ENCODE measurements at places on chromosomes 2 and 18. TPM values are rescaled to one million over a fixed set of nuclear protein-coding genes. Genes with fewer than 3 reads are reported as not detected.

The SERPINB13 gene
- not detected for total RNA-seq

The CCDC74B gene
- 17.0 TPM for total RNA-seq

The KIF1A gene
- 14.1 TPM for total RNA-seq

The MDH1B gene
- 4.7 TPM for total RNA-seq

The CFAP65 gene
- 0.07 TPM for total RNA-seq

The TCF7L1 gene
- 1.5 TPM for total RNA-seq

The ATP6V1B1 gene
- 3.0 TPM for total RNA-seq

The SFTPB gene
- total RNA-seq = not detected

The DNAJC5G gene
- total RNA-seq = 14.1 TPM

DNA sequence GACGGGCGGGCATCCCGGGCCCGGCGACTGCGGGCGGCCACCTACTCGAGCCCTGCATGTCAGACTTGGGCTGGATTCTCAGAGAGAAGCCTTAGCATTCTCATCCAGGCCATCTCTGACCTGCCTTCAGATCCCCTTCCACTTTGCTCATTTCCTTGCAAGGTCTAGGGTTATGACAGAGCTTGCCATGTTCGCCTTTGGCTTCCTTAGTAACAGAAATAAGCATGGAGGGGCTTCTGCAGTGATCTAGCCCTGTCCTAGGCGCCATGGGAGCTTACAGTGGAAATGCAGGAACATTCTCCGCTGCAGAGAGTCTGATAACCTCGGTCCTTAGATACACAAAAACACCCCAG lies 632 bp upstream of the ACVR1 start:
- H3K36me3 ChIP-seq = no peaks in the 10 kb centered on the region
- H3K27ac ChIP-seq = peak overlapping the region; percentile 73
- H3K4me1 ChIP-seq = peaks cover 18% of the 10 kb centered on the region
- H3K27me3 ChIP-seq = peaks cover 3% of the 10 kb centered on the region
- no peak for DNase-seq

DNA sequence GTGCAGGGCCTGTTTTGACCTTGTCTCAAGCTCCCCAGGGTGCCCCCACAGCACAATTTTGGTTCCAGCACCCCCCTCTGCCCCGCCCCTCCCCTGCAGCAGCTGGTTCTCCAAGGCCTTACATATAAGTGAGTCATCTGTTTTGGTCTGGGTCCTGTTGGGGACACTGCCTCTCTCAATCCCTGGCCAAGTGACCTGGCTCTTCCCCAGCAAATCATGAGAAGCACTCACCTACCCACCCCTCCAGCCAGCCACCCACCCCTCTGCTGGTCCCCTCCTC lies 90.5 kb downstream of the INHBB start:
- H3K27me3 ChIP-seq = peaks cover 88% of the 10 kb centered on the region
- H3K4me3 ChIP-seq = no peak overlapping the region
- H3K4me1 ChIP-seq = no peaks in the 10 kb centered on the region

DNA sequence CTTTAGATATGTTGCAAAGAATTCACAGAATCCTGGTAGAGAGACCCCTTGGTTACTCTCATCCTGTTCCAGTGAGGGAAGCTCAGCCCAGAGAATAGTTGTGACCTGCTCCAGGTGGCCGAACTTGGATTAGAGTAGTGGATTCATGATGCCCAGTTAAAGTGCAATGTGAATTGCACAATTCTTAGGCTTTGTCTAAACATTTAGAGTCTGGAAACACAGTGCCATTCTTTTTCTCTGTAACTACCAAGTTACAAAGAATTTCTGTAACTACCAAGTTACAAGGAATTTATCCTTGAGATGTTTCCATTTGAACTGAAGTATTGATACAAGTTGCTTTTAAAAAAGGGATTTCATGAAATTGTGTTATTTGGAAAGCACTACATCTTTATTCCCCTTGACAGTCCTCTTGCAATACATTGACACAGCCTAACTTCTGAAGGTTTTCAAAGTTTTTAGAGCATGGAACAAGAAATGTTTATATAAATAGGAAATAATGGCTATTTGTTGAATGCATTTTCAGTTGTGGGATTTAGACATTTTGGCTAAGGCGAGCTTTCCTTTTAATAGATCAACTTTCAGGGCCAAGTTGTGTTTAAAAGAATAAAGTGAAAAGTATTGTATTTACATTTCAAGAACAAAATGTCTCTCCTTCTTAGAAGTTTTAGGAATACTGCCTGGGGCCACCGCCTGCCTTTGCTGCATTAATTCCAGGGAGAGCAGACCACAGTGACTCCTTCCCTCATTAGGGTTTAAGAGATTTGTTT lies 315.0 kb downstream of the LPIN1 start:
- no peak for DNase-seq
- no peaks in the 10 kb centered on the region for H3K36me3 ChIP-seq
- no peaks in the 10 kb centered on the region for H3K27me3 ChIP-seq
- no peak overlapping the region for H3K27ac ChIP-seq
- H3K4me3 ChIP-seq = no peak overlapping the region
- H3K4me1 ChIP-seq = no peaks in the 10 kb centered on the region

- H3K4me1 ChIP-seq = no peaks in the 10 kb centered on the region
- peak; percentile 21 for DNase-seq
- H3K27ac ChIP-seq = no peak overlapping the region
- no peaks in the 10 kb centered on the region for H3K27me3 ChIP-seq
- no peaks in the 10 kb centered on the region for H3K36me3 ChIP-seq
These were observed 26.5 kb downstream of the RMP24 start for GRCh38 chr18:35998967-35999366.

- peak; percentile 32 for DNase-seq
- no peaks in the 10 kb centered on the region for H3K36me3 ChIP-seq
- peak within 1 kb of the TSS; percentile 51 for H3K4me3 ChIP-seq
- no peak within 1 kb of the TSS for H3K27ac ChIP-seq
- H3K27me3 ChIP-seq = peaks cover 39% of the 10 kb centered on the region
- H3K4me1 ChIP-seq = peaks cover 3% of the 10 kb centered on the region
These were observed at the start of gene LRP2 for GRCh38 chr2:169362118-169362893. TSS of gene LRP2 (minus strand) at chr2:169362534. CDS start at chr2:169362399, 135 bp downstream.

GRCh38 chr2:60439219-60439974 lies 114.1 kb downstream of the BCL11A start:
- no peak overlapping the region for H3K27ac ChIP-seq
- DNase-seq = peak; percentile 53
- H3K27me3 ChIP-seq = no peaks in the 10 kb centered on the region
- no peaks in the 10 kb centered on the region for H3K36me3 ChIP-seq
- no peak overlapping the region for H3K4me3 ChIP-seq
- peaks cover 30% of the 10 kb centered on the region for H3K4me1 ChIP-seq

- no peaks in the 10 kb centered on the region for H3K27me3 ChIP-seq
- no peak overlapping the region for H3K4me3 ChIP-seq
- H3K4me1 ChIP-seq = peaks cover 10% of the 10 kb centered on the region
- H3K36me3 ChIP-seq = peaks cover 24% of the 10 kb centered on the region
- no peak for DNase-seq
- no peak overlapping the region for H3K27ac ChIP-seq
These were observed 46.8 kb downstream of the EPG5 start for GRCh38 chr18:45920367-45920766.

- no peaks in the 10 kb centered on the region for H3K27me3 ChIP-seq
- no peak overlapping the region for H3K4me3 ChIP-seq
- H3K36me3 ChIP-seq = no peaks in the 10 kb centered on the region
- DNase-seq = no peak
These were observed 51.0 kb upstream of the FAM117B start for GRCh38 chr2:202583709-202584219.

GRCh38 chr2:159903443-159904126 lies 105.6 kb upstream of the CD302 start:
- peaks cover 69% of the 10 kb centered on the region for H3K27me3 ChIP-seq
- no peaks in the 10 kb centered on the region for H3K36me3 ChIP-seq
- no peak overlapping the region for H3K27ac ChIP-seq

DNA sequence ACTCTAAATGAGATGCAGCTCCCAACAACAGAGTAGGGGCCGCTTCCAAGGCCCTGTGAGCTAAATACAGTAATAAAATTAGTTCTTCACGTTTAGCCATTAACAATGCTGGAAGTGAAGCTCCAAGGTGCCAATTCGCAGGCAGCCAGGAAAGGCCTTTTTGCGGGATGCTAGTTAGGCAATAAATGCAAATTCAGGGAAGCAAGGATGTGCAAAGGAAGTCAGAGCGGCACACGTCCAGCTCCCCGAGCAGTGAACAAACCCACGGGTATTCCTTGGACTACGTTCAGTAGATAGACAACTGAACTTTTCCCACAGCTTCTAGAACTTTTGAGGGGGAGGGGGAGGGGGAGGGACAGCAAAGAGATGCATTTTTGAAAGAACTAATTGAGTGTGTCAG lies 6.9 kb downstream of the ZNF516 start:
- no peaks in the 10 kb centered on the region for H3K27me3 ChIP-seq
- no peak overlapping the region for H3K27ac ChIP-seq
- DNase-seq = peak; percentile 87
- H3K36me3 ChIP-seq = no peaks in the 10 kb centered on the region

DNA sequence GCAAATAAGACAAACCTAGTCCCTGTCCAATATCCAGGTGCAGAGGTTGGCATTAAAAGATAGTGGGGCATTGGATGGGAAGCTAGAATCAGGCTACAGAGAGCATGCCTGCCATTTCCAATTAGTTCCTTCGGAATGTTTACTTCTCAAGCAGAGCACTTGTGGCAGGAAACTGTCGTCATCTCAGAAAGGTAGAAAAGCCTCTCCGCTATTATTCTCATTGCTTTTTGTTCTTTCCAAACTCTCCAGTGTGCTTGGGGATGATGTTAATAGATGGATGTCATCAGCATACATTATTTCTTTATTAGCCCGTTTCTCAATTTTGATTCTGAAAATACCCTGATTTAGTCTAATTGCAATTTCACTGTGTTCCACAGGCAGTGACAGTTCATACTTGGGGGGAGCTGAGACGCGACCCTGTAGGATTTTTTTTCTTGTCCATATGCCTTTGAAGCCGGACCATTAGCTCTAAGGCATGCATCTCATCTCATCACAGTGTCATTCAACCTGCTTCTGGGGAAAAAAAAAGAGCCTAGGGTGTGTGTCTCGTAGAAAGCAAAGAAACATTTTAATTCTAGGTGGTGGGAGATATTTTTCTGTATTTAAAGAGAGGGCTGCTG lies 7.7 kb downstream of the ASB18 start:
- no peak for DNase-seq
- no peak overlapping the region for H3K27ac ChIP-seq
- H3K4me1 ChIP-seq = peaks cover 3% of the 10 kb centered on the region
- no peak overlapping the region for H3K4me3 ChIP-seq

- no peak overlapping the region for H3K27ac ChIP-seq
- H3K36me3 ChIP-seq = no peaks in the 10 kb centered on the region
- no peaks in the 10 kb centered on the region for H3K27me3 ChIP-seq
- no peak for DNase-seq
These were observed 385.2 kb downstream of the TNS1 start for GRCh38 chr2:217617616-217618022.

GRCh38 chr18:50158866-50159653 lies 35.9 kb downstream of the MYO5B start:
- no peak for DNase-seq
- H3K4me1 ChIP-seq = no peaks in the 10 kb centered on the region
- H3K36me3 ChIP-seq = no peaks in the 10 kb centered on the region
- H3K4me3 ChIP-seq = no peak overlapping the region
- H3K27ac ChIP-seq = no peak overlapping the region
- H3K27me3 ChIP-seq = no peaks in the 10 kb centered on the region

DNA sequence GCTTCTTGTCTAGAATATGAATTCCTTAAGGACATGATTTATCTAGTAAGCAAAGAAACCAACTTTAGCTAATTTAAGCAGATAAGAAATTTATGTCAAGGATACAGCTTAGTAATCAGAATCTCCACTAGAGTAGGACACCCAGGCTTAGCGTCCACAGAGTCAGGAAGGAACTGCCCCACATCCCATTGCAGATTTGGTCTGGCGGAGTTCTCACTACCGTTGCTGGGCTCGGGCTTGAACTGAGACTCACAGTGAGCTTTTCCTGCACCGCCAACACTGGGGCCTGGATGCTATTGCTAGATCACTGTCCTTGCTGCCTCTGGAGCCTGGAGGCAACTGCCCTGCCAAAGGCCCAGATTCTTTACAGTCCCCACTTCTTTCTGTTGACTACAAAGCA lies 68.1 kb downstream of the SMAD4 start:
- H3K27me3 ChIP-seq = no peaks in the 10 kb centered on the region
- no peaks in the 10 kb centered on the region for H3K36me3 ChIP-seq
- H3K4me3 ChIP-seq = no peak overlapping the region
- H3K4me1 ChIP-seq = peaks cover 12% of the 10 kb centered on the region
- H3K27ac ChIP-seq = no peak overlapping the region
